GM03348 (cell line): ENCODE measurements at places on chromosomes 7 and 10.
A peak's percentile ranks its signal among the peaks of the same experiment; 100 is the strongest.

DNA sequence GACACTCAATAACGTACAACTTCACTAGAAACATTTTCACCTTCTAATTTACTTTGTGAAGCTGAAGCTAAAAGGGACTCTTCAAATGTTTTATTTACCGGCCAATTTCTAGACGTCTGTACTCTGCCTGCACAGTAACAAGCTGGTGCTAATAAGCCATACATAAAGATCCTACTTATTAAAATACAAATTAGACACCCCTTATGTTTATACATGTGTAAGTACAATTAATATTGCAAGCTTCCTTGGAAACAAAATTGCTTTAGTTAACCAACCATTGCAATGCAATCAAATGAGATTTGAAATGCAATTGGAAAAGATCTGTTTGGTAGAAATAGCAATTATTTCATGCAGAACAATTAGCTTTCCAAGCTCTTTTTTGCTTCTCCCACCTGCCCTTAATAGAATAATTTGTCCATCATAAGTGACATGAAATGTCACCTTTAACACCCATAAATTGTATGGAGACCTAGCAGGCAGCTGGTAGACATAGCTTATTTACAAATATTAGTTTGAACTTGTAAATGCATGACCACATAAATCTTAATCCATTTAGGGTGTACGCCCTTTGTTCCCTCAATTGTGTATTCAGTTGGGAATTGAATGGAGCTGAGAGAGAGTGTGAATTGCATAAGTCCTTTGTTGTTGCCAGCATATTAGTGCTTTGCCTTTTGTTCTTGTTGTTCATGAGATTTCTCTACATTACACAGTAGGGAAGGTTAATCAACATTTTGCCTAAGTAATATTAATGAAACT lies 277.1 kb downstream of the CACNA2D1 start:
- DNase-seq = no peak

- no peak for DNase-seq
Observed at GRCh38 chr10:47071891-47072290, 160.7 kb downstream of the PTPN20 start.

DNA sequence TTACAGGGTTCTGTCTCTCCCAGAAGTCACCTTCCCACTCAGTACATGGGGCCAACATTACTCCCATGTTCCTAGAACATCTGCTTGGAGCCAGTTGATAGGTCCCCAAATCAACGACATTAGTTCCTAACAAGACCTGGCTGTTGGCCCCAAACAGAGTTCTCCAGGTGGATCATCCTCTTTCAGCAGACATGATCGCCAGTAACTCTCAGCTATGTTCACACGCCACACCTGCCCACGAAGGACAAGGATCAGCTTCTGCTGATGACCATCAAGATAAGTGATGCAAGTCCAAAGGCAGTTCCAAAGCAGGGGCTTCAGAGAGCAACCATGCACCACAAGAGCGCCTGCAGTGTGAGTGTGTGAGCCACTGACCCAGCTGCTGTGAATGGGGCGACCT lies 11.0 kb downstream of the ZNF777 start:
- no peak for DNase-seq

DNA sequence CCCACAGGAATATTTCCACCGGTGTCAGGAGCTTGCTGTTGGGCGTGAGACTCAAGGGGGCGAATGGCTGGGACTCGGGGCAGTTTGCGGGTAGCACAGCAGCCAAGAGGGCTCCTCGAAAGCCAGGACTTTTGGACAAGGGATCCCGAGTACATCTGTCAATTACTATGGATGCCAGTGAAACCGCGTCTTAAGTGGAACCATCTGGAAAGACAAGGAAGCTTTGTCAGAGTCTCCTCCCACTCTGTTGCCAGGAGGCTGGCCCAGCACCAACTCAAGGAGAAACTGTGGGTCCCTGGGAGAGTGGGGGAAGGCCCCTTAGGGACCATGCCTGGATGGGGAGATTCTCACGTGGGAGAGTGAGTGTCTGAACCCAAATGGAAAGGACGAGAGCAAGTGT lies 57.1 kb downstream of the C10orf143 start:
- DNase-seq = peak; percentile 79

- DNase-seq = no peak
Observed at GRCh38 chr10:48802611-48803071, 118.0 kb downstream of the WDFY4 start.

DNA sequence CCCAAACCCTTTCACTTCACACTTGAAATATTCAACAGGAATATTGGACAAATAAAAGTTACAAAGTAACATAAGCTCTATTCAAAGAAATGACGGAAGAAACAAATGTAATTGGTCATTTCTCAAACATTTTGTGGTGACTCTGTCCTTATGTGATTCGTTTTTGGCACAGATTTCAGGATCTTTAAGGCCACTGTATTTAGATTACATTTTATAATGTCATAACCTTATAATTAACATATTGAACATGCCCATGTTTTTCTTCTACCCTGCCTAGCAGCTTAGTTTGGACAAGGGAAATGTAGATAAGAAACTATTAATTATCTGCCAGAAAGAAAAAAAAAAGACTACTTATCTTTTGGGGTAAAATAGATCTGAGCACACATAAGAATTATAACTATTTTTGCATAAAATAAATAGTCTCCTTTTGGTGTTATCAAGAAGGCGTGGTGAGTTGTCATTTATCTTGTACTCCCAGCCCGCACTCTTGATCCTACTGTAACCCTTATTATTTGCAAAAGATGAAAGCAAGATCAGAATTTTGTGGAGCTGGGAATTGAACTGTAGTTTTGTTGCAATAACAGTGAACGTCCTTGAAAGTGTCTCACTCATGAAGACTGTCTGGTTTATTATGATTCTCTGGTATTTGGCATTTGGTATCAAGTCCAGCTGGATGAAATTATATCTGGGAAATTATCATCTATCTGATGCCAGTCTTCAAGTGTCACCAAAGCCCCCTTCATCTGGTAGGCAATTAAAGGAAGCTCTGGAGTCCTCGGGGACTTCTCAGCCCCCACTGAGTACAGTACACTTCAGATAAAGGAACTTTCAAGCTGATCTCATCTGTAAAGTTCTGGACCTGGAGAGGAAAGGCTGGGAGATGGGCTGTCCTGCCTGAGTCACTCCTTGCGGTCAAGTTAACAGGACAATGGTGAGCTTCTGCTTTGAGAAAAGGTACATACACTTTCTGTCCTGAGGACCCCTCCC lies 175.7 kb upstream of the INHBA start:
- peak; percentile 42 for DNase-seq

DNA sequence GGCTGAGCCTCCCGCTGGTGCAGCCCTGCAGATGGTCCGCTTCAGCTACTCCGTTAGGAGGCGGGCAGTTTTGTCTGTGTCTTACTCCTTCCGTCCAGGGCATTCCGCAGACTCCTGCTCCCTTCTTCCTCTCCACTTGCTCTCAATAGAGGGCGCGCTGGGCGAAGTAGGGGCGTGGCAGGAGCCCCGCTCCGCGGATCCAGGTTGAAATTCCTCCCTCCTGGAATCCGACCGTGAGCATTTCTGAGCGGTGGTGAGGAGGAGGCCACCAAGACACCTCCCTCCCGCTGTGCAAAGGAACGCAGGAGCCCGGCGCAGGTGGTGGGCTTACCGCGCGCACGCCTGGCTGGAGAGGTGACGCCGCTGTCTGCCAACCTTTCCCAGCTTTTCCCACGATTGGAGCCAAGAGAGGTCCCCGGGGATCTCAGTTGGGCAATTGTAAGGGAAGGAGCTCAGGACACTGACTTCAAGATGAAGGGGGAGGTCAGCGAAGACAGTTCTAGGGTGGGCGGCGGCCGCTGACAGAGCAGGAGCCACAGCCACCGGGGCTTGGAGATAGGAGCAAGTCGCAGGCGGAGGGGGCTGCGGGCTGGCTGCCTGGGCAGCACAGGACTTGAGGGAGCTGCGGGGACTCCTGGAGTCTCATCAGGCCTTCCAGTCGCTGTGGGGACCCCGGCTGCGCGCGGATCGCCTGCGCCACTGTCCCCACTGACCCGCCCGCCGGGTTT lies 1011.3 kb downstream of the XPNPEP1 start:
- DNase-seq = peak; percentile 84

DNA sequence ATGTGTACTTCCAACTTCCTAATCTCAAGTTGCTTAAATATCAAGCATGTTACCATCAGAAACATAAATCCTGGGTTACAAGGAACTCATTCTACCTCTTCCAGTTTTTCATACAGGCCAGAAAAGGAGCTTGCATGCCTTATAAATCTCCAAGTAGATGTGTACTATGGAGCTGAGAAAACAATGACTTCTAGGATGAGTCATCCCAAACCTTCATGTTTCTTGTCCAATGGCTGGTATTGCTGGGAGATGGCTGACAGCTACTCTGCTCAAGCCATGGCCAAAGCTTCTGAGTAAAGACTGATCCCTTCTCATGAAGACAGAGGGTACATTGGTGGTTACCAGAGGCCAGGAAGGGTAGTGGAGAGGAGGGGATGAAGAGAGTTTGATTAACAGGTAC lies 8.6 kb downstream of the RAPGEF5 start:
- no peak for DNase-seq

GRCh38 chr7:140479739-140480084 lies 407 bp upstream of the MKRN1 start:
- DNase-seq = no peak

- DNase-seq = no peak
Observed at GRCh38 chr7:50332241-50333165, 28.0 kb downstream of the IKZF1 start.
